Esophagus muscularis mucosa (tissue), 4 donors: ENCODE measurements at places on chromosomes 2 and 18. TPM values are rescaled to one million over a fixed set of nuclear protein-coding genes. Genes with fewer than 3 reads are reported as not detected.

DNA sequence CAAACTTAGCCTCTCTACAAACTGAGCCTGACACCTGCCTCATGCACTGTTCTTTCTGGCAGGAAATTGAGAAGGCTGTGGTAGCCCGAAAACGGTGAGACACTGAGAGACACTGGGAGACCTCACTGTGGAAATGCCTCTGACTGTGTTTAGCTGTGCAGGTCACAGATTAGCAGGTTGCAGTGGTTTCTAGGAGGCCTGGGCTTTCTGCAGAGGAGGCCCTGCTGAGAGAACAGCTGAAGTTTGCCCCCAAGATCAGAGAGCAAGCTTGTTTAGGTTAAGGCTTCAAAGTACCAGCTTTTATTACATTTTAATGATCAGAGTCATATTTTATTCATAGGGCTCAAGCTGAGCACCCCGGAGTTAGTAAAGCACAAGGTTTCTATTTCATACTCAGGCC lies 68.7 kb upstream of the LYPD6 start:
- peaks cover 5% of the 10 kb centered on the region for H3K27me3 ChIP-seq
- no peak overlapping the region for H3K27ac ChIP-seq
- no peak for DNase-seq
- no peak overlapping the region for H3K4me3 ChIP-seq

GRCh38 chr18:9682572-9682971 lies 25.5 kb upstream of the RAB31 start:
- no peak for DNase-seq
- H3K4me1 ChIP-seq: peaks cover 26% of the 10 kb centered on the region
- H3K4me3 ChIP-seq: no peak overlapping the region
- H3K36me3 ChIP-seq: no peaks in the 10 kb centered on the region
- H3K27ac ChIP-seq: no peak overlapping the region
- no peaks in the 10 kb centered on the region for H3K27me3 ChIP-seq

DNA sequence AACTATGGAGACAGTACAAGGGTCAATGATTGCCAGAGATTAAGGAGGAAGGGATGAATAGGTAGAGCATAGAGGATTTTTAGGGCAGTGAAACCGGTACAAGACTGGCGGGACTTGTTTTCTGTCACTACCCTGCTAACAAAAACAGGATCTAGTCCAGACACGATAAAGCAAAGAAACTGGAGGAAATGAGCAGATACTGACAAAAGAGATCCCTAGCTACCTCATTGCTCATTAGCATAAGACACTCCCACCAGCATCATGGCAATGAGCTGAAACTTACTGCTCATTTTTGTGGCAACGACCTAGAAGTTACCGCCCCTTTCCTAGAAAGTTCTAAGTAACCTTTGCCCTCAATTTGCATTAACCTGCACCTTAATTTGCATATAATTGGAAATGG lies 131.2 kb downstream of the ETAA1 start:
- no peak overlapping the region for H3K27ac ChIP-seq
- H3K27me3 ChIP-seq: no peaks in the 10 kb centered on the region
- H3K36me3 ChIP-seq: no peaks in the 10 kb centered on the region
- no peaks in the 10 kb centered on the region for H3K4me1 ChIP-seq

CAMKMT gene
- total RNA-seq: 7.5 TPM

TCF7L1 gene
- total RNA-seq: 5.6 TPM

GCG gene
- not detected for total RNA-seq
